Activated CD4-positive, alpha-beta T cell treated with anti-CD3 and anti-CD28 coated beads, Interleukin-2, amount 50 U/mL, for 48 hours (primary cell): ENCODE measurements at places on chromosomes 3 and 15.

GRCh38 chr15:63264688-63265293, 12.6 kb upstream of the APH1B start:
- no peak for DNase-seq

DNA sequence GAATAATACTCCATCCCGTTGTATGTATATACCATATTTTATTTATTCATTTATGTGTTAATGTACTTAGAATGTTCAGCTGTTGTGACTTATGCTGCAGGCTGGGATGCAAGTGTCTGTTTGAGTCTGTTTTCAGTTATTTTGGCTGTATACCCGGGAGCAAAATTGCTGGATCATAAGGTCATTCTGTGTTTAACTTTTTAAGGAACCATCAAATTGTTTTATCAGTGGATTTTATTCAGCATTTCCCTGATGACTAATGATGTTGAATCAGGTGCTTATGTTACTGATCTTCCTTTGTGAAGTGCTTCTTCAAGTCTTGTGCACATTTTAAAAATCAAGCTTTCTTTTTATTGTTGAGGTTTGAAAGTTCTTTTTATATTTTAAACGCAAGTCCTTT, 118.1 kb downstream of the SLC25A26 start:
- no peak for DNase-seq

GRCh38 chr3:13670292-13670691, 121.4 kb downstream of the FBLN2 start:
- no peak for DNase-seq

GRCh38 chr3:52441091-52441771, 3.7 kb downstream of the SEMA3G start:
- DNase-seq = no peak

DNA sequence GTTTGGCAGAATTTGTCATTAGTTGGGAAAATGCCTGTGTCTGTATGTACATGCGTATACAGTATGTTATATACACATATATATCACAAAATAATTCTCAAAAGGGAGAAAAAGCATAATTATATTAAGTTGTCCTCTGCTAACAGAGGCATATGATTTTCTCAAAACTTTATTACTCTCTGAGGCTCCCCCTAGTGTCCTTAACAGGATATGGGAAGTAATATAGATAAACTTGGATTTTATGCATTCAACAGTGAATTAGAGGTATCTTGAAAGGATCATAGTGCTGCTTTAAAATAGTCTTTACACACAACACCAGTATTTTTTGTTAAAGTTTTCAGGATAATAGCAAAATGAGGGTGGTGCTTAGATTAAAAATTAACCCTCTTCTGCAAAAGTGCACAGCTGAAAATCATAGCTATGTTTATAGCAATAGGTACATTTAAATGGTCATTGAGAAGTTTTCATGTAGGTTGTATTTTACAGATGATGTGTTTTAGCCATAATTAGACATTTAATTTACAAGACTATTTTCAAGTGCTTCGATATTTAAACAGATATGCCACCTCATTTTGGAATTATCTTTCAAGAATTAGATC, 454.0 kb upstream of the ROBO2 start:
- DNase-seq = no peak

DNA sequence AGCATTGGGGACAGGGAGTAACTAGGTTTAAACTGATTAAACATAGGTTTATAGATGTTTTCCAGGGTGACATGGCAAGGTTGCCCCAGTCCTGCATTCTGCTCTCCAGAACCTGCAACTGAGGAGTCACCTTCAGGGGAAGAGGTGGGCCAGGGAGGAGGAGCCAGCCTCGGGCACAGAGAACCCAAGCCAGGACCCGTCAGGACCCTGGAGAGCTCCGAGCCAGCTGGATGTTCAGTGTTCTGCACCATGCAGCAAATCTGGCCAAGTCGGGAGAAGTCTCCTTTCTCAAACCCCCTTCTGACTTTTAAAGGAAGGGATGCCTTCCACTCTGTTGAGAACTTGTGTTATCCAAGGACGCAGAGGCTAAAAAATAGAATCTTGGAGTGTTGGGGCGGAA, 62.1 kb upstream of the SLC6A11 start:
- peak; percentile 61 for DNase-seq

GRCh38 chr15:33124811-33125210, 69.7 kb downstream of the FMN1 start:
- no peak for DNase-seq

GRCh38 chr3:101852983-101853840, 3.9 kb downstream of the NFKBIZ start:
- no peak for DNase-seq

- no peak for DNase-seq
Observed at GRCh38 chr3:184315543-184315867, 1.1 kb downstream of the EIF4G1 start.

DNA sequence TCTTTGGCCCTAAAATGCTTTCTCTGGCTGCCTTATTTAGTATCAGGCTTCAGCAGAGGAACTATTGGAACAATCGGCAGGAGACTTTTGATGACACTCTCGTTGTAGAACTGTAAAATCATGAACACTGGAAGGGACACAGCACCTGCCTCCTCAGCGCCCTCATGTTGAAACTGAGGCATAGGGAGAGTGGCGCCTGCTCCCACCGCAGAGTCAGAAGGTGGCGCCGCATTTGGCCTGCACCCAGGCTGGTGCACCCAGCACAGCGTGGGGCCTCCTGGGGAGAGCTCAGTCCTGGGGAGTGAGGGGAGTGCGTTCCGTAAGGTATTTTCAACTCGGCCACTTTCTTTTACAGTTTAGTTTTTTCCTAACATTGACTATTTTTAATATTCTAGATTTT, 78.2 kb upstream of the BLM start:
- no peak for DNase-seq

DNA sequence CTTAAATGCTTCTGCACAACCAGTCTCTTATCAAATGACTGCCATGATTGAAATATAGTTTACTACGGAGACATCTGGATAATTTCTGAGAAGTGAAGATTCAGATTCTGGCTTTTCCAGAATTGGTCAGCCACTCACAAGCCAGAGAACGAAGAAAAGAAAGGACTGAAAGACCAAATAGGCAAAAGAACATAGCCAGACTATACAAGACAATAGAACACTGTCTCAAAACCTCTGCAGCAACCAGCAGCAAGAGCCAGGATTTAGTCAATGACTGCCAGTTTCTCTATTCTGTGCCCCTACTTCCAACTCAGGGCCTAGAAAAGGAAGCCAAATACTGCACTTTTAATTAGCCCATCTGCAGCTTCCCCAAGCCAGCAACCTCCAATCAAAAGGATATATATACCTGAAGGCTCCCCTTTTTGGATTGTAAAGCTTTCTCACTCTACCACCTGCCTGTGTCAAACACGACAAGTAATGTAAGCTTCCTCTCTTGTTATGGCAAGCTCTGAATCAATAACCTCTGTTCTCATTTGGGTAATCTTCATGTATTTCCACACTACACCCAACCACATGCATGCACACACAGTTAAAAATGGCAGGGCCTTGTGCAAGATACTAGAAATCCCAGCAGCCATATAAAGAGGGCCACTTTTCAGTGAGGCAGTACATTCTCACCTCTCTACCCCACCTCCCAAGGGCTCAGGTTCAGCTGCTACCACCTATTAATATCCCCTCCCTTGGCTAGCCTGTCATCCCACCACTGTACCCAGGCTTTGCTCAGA, 97.1 kb downstream of the ERC2 start:
- DNase-seq = no peak

- no peak for DNase-seq
Observed at GRCh38 chr3:74631351-74632140, 17.1 kb upstream of the CNTN3 start.

DNA sequence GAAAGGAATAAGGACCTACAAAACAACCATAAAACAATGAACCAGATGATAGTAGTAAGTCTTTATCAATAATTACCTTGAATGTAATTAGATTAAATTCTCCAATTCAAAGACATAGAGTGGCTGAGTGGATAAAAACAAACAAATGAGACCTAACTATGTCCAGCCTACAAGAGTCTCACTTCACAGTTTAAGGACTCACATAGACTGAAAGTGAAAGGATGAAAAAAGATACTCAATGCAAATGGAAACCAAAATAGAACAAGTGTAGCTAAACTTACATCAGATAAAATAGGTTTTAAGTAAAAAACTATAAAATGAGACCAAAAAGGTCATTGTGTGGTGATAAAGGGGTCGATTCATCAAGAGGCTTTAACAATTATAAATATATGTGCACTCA, 21.9 kb upstream of the NR1I2 start:
- DNase-seq = no peak

GRCh38 chr3:12719541-12719940, 39.5 kb downstream of the TMEM40 start:
- DNase-seq = no peak

DNA sequence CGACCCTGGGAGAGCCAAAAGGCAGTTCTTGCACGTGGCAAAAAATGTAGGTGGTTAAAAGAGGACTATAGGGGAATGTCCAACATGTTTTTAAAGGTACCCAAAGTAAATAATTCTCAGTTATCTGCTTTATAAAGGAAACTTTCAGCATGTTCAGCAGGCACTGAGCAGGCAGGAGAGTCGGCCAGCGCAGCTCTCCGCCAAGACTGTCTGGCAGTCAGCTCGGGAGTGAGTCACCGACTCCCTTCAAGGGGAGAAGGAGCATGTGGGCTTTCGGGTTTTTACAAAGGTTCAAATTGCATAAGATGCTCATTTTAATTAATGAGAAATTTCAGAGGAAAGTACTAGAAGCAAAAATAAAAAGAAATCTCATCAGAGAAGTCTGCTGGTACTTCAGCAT, 7.0 kb downstream of the GABRA5 start:
- no peak for DNase-seq

DNA sequence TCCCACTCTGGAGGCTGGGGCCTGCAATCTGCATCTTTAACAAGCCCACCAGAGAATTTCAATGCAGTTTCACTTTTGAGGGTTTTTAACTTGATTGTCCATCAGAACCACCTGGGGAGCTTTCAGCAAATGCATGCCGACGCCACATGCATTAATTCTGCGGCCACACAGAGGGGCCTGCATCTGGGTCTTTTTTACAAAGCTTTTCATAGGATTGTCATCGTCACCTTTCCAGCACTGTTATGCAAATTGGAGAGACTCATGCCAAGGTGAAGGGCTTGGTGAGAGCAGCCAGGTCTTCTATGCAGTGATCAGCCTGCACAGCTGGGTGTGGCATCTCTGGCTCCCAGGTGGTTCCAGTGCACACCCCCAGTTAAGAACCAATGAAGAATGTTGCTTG, 143.0 kb upstream of the CTDSPL start:
- no peak for DNase-seq
